ENCODE measurements at places on chromosomes 7 and 10. TPM values are rescaled to one million over a fixed set of nuclear protein-coding genes. Genes with fewer than 3 reads are reported as not detected.

ADAM8 gene
- total RNA-seq: 2.9 TPM

GRCh38 chr7:128770233-128770632, 5.4 kb downstream of the OPN1SW start:
- no peak overlapping the region for H3K4me3 ChIP-seq
- H3K4me1 ChIP-seq: no peaks in the 10 kb centered on the region
- H3K27me3 ChIP-seq: no peaks in the 10 kb centered on the region
- no peak for DNase-seq
- peaks cover 37% of the 10 kb centered on the region for H3K36me3 ChIP-seq
- no peak overlapping the region for H3K27ac ChIP-seq

GRCh38 chr7:26667514-26668133, 196.8 kb downstream of the SKAP2 start:
- peak; percentile 69 for DNase-seq
- H3K27ac ChIP-seq: no peak overlapping the region
- H3K36me3 ChIP-seq: no peaks in the 10 kb centered on the region
- no peaks in the 10 kb centered on the region for H3K4me1 ChIP-seq
- no peaks in the 10 kb centered on the region for H3K27me3 ChIP-seq

ADRB1 gene
- total RNA-seq: 1.0 TPM

GRCh38 chr10:113037218-113037617, 87.2 kb downstream of the TCF7L2 start:
- no peak overlapping the region for H3K4me3 ChIP-seq
- H3K27me3 ChIP-seq: no peaks in the 10 kb centered on the region
- no peak overlapping the region for H3K27ac ChIP-seq
